ENCODE measurements at places on chromosomes 7 and 10. TPM values are rescaled to one million over a fixed set of nuclear protein-coding genes. Genes with fewer than 3 reads are reported as not detected.

The SERPINE1 gene
- total RNA-seq, result 2,489 TPM

The KLF6 gene
- 50.8 TPM for total RNA-seq

The OR6V1 gene
- not detected for total RNA-seq

The LFNG gene
- 0.88 TPM for total RNA-seq

The CREB3L2 gene
- 41.1 TPM for total RNA-seq

The PROSER2 gene
- total RNA-seq, result 7.7 TPM
